ENCODE measurements at places on chromosomes 16 and 17.

- DNase-seq, result no peak
Measured at GRCh38 chr17:153851-154250, 16.5 kb downstream of the SCGB1C2 start.

- no peak for DNase-seq
Measured at GRCh38 chr16:12898551-12898950, 2.8 kb upstream of the SHISA9 start.

- no peak for DNase-seq
Measured at GRCh38 chr16:50466170-50466569, 82.0 kb upstream of the NKD1 start.

- DNase-seq, result peak; percentile 90
Measured at GRCh38 chr17:76452660-76453430, at the start of gene UBE2O. TSS of gene UBE2O (minus strand) at chr17:76453152. CDS start at chr17:76453141, 11 bp downstream.

DNA sequence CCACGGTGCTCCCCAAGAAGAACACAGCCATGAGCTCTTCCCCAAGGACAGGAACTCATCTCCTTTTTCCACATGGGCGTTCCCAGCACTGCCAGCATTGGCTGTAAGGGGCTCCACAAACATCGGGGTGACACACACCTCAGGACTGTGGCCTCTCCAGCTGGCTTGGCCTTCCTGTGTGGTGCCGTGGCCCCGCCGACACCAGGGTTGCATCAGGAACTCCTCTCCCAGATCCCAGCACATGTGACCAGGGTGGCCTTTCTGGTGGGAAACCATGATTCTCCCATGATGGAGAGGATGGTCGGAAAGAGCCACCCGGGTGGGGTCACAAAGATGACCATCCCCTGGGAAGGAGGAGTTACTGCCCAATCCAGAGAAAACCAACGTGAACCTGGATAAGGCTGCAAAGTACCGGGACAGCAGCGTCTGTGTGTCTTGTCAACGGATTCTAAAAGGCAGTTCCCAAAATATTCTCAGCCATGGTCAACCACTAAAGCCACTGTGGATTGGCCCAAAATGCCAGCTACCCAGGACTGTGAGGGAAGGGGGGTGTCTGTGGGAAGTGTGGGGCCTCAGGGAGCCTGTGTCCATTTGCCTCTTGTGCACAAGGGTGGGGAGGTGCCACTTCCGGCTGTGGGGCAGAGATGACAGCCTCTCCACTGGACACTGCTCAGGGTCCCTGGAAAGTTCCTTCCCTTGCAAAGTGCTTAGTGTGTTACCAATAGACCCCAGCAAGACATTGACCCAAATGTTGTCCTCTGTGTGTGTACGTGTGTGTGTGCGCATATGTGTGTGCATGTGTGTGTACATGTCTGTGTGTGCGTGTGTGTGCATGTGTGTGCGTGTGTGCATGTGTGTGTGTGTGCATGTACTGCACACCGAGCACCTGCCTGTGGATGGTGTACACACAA lies 78.0 kb upstream of the CBX4 start:
- no peak for DNase-seq

DNA sequence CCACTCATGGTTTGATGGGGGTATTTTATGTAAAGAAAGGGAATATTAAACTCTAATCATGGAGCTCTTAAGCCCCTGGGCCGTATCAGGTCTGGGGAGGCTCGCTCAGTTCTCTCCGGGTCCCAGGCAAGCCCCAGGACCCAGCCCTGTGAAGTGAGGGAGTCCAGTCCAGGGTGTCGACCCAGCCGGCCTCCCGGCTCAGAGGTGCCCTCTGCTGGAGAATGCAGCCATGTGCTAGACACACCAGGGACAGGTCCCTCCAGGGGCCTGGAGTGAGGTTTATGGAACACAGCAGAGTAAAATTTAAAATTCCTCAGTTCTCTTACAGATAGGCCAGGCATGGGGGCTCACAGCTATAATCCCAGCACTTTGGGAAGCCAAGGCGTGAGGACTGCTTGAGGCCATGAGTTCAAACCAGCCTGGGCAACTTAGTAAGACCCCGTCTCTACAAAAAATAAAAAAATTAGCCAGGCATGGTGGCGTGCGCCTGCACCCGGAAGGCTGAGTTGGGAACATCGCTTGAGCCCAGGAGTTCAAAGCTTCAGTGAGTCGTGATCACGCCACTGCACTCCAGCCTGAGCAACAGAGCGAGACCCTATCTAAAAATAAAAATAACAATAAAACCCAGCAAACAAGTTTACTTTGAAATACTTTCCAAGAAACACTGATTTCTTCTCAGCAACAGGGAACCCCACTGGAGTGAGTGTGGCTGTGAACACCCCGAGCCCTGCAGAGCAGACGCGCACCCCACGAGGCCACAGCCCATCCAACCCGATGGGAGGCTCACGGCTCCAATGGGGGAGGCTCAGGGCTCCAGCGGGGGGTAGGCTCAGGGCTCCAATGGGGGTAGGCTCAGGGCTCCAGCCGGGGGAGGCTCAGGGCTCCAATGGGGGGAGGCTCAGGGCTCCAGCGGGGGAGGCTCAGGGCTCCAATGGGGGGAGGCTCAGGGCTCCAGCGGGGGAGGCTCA lies 72.2 kb downstream of the ZNF778 start:
- DNase-seq, result peak; percentile 31

DNA sequence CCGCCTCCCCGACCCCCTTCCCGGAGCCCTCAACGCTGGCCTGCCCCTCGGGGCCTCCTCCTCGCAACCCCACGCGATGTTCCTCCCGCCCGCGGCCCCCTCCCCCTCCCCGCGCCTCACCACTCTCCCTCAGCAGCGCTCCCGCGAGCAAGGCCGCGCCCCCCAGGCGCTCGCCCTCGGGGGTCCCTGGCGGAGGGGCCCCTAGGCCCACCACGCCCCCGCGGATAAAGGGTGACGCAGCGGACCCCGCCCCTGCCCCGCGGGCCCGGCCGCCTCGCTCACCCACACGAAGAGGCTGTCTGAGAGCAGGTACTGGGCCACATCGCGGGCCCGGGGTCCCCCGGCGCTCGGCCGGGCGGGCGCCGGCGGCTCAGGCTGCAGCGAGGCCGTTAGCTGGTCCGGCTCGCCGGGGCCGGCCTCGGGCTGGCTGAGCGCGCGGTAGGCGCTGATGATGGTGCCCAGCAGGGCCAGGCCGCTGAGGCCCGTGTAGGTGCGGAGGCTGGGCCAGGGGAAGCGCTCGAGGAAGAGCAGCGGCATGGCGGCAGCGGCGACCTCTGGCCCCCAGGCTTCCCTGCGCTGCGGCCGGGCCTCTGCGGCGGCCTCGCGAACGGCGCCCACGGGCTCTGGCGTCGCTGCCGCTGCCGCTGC lies 430 bp downstream of the AMFR start:
- DNase-seq, result peak; percentile 21

DNA sequence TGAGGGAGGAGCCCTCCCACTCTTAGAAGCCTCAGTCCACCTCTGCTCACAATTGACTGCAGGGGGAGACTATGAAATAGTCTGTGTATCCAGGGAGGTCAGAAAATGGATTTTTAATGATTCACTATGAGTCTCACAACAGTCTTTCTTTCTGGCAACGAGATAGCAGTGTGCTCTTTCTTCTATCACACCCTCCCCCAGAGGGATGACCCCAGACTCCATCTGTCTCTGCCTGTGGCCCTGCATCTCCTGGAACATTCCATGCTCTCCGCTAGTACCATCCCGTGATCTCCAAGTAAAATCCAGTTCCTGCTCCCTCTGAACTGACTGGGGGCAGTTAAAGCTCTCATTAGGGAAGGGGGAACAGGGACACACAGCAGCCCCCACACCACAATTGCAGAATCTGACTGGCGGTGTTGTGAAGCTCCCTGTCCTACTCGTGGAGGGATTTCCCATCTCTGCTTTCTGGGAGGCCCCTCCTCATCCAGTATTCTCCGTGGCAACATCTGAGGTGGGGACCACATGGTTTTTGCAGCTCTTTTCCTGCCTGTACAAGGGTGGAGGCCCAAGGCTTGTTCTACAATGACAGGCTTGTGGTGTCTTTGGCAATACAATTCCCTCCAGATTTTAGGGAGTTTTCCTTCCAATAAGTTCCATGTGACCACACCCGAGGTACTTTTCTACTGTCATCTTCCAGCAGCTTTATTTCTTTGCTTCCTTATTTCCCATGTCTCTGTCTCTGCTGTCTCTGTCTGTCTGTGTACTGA lies 19.4 kb downstream of the NATD1 start:
- no peak for DNase-seq

DNA sequence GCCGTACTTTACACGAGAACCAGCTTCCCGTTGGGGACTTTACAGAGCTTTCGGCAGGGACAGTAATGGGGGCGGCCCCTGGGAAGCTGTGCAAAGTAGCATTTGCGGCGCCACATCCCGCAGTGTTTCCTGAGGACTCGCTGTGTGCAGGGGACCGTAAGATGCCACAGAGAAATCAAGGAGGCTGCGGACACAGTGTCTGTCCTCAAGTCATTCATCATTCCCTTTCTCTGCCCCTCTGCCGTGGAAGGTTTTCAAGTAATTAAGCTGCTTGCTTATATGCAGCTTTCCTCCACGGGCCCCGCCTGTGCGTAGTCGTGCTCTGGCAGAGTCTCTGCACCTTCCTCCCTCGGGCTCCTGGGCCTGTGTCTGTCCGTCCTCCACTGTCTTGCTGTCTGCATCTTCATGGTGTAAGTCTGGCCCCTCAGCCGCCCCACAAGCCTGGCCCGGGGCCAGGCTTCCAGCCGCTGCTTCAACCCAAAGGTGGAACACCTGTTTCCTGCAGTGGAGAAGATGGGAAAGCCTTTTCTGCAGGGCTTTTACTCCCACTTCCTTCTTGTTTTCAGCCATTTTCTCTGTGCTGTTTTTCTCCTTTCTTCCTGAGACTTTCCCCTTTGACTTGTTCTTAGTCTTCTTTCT lies 216.9 kb upstream of the CHMP6 start:
- DNase-seq, result no peak

DNA sequence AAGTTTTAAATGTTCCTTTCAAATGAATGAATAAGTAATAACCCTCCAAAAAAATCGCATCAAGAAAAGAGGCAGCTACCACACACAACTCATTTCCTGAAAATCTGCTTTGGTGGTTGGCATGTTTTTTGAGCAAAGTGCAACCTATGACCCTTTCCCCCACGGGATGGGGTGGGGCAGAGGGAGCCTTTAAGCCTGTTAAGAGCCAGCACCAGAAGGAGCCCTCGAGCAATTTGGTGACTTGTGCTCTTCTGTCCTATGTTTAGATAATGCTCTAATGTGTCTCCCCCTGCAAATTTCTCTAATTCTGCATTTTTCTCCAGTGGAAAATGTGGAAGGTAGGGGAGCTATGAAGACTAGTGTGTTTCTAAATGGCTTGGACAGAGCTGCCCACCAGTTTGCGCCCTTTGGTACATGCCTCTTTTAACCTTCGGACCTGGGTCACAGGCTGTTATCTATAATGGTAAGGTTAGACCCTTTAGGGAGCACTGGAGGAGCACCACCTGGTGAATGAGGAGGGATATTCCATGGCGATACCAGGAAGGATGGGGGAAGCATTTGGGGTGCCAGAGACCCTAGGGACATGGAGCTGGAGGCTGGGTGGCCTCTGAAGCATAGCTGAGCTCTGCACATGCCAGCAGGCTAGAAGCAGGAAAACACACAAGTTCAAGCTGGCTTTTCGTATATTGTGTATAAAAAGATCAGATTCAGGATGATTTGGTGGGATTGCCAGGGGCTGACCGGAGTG lies 1.6 kb downstream of the PYCARD start:
- DNase-seq, result peak; percentile 26

DNA sequence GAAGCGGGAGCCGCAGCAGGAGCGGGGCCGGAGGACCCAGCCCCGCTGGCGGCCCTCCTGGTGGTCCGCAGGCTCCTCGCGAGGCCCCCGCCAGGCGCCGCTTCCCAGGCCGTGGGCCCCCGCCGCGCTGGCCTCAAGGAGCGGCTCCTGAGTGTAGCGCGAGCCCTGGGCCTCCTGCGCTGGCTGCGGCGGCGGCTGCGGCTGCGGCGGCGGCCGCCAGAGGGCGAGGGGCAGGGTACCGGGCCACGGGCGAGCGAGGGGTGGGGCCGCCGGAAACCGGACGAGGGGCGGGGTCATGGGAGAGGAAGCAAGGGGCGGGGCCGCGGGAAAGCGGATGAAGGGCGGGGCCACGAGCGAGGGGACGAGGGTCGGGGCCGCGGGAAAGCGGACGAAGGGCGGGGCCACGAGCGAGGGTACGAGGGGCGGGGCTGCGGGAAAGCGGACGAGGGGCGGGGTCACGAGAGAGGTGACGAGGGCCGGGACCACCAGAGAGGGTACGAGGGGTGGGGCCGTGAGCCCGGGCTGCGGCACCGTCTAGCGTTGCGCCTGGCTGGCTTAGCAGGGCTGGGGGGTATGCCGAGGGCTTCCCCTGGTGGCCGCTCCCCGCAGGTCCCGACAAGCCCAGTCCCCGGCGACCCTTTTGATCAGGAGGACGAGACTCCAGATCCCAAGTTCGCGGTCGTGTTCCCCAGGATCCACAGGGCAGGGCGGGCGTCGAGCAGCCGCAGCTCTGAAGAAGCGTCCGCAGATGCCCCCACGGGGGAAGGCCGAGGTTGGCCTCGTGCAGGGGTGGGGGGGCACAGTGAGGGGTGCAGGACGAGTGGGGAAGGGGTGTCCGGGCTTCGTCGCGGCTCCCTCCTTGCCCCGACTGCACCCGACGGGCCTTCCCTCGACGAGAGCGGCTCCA lies 1.7 kb downstream of the MYO15B start:
- peak; percentile 91 for DNase-seq

DNA sequence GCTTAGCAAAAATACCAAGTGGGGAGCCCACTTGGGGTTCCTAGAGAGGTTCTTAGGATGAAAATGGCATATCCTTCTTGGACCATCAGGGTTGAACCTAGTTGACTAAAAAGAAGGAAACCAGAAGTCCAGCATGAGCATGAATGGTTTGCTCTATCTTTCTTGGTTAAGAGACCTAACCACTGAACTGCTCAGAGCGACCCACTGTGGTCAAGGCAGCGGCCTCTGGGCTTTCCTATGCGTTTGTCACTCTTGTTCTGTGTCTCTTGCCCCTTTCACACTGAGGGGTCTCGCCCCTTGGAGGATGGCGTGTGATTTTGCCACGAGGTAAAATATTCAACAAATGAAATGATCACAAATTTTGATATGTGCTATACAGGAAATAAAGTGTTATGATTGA lies 526 bp upstream of the BORCS6 start:
- DNase-seq, result no peak

- no peak for DNase-seq
Measured at GRCh38 chr17:62093188-62094155, 28.4 kb upstream of the MED13 start.

DNA sequence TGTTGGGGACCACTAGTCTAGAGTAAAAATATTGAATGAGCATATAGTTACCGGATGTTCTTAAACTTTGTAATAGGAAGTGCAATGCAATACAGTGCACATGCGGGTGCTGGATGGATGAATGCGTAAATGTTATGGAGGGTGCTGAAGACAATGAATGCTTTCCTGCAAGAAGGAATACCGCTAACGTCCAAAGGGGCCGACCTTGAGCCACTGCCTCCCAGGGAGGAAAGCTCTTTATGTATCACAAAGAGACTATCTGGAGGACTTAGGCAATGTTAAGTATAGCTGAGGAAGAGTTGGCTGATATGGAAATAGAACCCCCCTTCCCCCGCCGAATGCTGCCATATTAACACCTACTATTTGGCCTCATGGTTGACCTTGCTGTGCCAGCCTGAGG lies 27.5 kb upstream of the SHCBP1 start:
- no peak for DNase-seq

- no peak for DNase-seq
Measured at GRCh38 chr16:79792076-79792475, 191.5 kb upstream of the MAF start.
